NCI-H446 treated with DMSO at 0.1 percent for 48 hours (cell line): ENCODE measurements at places on chromosomes 5 and 9.

DNA sequence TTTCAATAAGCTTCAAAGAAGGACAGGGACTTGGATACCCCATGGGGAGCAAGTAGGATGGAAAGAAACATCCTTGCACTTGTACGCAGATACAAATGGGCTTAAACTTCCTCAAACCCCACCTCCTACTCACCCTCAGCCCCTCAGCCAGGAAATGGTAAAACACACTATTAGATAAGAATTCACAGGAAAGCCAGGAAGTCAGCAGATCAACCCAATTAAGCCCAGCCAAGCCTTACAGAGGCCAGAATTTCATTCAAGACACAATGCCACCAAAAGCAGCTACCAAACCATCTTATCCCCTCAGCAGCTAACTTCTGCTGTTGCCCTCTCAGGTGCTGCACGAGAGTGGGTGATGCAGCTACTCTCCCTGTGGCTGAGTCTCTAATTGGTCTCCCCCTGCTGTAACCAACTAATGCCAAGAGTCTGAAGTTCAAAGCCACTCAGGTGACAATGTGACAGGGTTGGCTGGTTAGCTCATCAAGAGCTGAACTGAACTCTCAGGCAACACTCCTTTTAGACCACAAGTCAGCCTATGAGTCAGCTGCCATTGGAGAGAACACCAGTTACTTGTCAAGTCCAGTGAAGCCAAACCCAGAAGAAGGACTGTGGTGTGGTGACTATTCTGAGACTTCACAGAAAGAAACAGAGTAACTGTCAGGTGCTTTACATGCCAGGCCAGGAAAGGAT is 201.9 kb downstream of the ZNF608 start:
- DNase-seq: no peak

DNA sequence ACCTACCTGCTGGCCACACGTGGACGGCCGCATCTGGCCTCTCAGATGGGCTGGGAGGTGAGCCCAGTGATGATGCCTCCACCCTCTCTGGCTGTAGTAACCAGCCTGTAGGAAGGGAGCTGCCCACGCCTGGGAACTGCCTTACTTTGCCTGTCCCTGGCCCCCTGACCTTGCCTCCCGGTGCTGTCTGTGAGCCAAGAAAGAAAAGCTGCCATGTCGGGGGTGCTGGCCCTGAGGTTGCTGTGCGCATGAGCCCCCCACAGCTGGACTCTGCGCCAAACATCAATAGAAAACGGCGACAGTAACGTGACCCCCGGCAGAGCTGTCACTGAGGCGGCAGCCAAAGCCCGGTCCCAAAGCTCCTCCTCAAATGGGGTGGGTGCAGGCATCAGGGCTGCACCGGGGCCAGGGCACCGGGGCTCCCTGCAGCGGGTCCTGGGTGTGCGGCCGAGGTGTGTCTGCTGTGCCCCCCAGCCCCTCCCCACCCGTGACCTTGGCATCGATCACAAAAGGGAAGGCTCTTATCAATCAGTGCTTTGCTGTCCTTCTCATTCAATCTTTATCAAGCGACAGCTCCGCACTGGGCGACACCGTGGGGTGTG is 15.3 kb upstream of the SLC9A3 start:
- no peak for DNase-seq

- no peak for DNase-seq
Measured at GRCh38 chr5:107196500-107197059, 474.2 kb downstream of the EFNA5 start.

DNA sequence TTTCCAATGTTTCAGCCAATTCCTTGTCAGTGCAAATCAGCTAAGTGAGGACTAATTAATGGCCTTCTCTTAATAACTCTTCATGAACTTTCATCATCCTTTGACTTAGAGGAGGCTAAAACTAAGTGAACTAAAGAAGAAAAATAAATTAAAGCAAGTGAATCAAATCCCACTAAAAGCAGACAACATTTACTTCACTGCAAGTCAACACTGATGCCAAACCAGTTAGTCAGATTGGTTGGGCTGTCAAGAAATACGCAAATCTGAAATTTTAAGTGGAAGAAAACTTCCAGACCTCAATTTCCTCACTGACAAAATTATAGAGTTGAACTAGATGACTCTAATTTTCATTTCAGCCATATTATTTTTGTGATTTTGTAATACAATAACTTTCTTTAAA is 137.2 kb upstream of the PRLR start:
- no peak for DNase-seq

DNA sequence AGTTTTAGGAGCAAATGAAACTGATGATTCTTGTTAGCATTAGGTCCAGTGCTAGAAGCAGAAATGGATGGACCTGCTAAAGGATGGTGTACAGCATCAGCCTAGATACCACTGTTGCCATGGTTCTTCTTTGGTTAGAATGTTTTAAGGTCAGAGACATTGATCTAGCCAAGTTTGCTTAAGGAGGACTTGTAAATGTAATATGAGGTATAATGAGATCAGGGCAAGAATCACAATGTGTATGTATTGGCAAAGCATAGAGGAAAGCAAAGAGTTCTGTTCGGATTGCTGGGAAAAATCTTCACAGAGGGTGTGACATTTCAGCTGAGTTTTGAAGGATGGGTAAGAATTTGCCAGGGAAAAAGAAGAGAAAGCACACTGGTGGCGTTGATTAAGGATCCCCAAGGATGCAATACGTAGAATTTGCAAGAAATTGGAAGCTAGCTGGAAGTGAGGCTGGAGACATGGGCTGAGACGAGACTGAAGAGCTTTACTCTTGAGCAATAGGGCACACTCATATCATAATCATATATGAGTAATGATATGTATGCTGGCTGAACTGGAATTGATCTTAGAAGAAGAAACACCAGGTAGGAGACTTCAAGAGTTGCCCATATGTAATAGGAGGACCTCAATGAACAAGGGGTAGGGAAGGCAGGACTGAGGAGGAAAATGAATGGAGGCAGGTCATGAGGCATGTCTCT is 102.0 kb downstream of the ZNF462 start:
- no peak for DNase-seq

GRCh38 chr9:17063535-17064135 is 71.2 kb upstream of the CNTLN start:
- DNase-seq: peak; percentile 70
